GM12865 (cell line): ENCODE measurements at places on chromosomes 16 and 17.

DNA sequence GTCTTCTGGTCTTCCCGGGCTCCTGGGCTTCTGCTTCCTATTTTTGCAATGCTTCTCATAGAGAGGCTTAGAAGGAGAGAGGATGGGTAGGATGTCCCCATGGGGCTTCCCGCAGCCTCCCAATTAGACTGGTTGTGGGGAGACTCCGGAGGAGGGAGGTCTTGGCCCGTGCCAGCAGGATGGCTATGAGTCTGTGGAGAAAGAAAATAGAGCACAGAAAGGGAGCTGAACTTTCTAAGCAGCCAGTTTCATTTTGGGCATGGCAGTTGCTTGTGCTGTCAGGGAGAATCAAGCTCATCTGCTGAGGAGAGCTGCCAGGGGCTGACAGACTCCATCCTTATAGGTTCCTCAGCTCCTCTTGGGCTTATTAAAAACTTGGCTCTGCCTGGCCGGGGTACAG, 204.0 kb downstream of the SHISA9 start:
- no peak for DNase-seq

GRCh38 chr17:61981323-61981722, 53.5 kb upstream of the INTS2 start:
- DNase-seq: no peak

- no peak for DNase-seq
Measured at GRCh38 chr17:41810659-41811548, 845 bp downstream of the P3H4 start.

GRCh38 chr17:72702136-72702735, 390.3 kb downstream of the SLC39A11 start:
- DNase-seq: no peak

DNA sequence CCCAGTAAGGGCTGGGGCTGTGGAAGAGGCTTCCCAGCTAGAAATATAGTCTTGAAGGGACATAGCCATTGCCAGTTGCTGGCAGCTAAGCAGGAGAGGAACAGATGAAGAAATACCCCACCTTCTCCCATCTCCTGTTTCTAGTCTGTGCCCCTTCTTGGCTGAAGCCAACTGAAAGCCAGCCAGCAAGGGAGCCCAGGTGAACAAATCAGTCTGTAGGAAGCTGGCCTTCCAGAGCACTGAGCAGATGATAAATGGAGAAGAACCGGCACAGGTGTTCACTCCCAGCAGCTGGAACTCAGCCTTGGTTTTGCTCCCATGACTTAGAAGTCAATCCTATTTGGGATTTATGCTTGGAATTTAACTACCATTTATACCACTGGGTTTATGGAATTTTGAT, 69.2 kb upstream of the DHX40 start:
- DNase-seq: no peak

DNA sequence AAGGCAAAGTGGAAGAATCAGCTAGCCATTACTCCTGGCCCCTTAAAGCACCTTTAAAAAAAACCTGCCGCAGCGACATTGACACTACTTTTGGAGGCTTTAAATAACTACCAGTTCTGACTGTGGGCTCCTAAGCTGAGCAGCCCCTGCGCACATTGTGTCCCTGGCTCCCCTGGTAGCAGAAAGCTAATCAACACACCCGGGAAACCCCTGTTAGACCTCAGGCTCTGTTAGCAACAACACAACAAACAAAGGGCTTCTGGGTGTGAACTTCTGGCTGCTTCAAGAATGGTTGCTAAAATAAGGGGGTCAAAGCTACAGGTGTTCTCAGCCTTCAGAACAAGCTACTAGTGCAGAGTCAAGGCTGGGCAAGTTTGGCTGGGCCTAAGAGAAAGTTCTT, 83.6 kb downstream of the TMEM100 start:
- no peak for DNase-seq

GRCh38 chr17:42759982-42760651, 910 bp upstream of the RAMP2 start:
- DNase-seq: peak; percentile 62

- DNase-seq: no peak
Measured at GRCh38 chr17:79003661-79004411, 5.7 kb downstream of the CANT1 start.

DNA sequence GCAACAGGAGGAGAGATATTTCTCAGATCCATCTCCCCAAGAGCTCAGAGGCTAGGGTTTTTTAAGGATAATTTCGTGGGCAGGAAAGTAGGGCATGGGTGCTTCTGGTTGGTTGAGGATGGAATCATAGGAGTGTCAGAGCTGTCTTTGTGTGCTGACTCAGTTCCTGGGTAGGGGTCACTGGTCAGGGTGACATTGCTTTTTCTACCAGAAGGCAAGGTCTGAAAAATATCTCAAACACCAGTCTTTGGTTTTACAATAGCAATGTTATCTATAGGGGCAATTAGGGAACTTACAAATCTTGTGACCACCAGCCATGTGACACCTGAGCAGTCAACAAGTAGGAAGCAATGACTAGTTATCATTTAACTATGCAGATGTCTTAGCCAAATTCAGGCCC, 82.9 kb upstream of the DYNLRB2 start:
- DNase-seq: no peak

- DNase-seq: no peak
Measured at GRCh38 chr16:20676268-20676825, 21.1 kb downstream of the ACSM1 start.

GRCh38 chr17:79950306-79950705, 85.4 kb downstream of the TBC1D16 start:
- no peak for DNase-seq

GRCh38 chr16:87608400-87608985, 6.2 kb downstream of the JPH3 start:
- peak; percentile 24 for DNase-seq

DNA sequence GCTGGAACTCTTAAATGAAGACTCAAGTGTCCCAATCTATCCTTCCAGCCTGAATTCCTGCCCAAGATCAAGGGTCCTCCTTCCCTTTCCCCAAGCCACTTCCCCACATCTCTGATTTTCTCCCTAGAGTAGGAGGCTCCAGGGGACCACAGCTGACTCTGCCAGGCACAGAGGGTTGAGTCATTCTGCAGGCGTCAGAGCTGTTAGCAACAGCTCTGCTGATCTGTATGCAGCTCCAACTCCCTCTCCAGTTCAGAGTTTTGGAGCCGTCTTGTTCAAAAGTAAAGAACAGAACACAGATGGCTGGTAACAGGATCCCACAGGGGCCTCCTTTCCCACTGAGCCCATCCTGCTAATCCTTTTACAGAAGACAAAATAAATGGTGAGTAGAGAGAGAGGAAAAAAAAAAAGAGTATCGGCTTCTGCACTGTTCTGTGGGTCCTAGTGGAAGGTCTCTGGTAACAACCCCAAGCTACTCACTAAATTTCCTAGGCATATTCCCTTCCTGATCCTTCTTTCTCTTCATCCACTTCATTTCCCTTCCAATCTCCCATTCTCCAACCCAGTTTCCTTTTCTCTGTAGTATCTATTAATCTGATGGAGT, 13.4 kb upstream of the TAOK1 start:
- DNase-seq: no peak
